ENCODE measurements at places on chromosomes 16 and 17.

DNA sequence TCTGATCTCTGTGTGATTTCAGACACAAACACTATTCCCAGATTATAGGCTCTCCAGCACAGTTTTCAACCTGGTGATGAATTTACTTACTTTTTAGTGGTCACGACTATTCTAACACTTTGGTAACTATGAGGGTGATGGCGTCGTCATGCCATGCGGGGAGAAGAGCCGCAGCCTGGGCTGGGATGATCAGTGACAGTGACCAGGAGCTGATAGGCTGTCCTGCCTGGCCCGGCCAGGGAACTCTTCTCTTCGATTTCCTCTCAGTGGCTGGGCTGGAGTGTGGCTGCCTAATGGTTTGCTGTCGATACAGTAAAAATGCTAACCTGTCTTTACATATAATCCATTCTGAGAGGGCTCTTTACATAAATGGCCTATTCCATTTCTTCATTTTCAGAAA lies 113.1 kb downstream of the IRX3 start:
- no peak for DNase-seq

DNA sequence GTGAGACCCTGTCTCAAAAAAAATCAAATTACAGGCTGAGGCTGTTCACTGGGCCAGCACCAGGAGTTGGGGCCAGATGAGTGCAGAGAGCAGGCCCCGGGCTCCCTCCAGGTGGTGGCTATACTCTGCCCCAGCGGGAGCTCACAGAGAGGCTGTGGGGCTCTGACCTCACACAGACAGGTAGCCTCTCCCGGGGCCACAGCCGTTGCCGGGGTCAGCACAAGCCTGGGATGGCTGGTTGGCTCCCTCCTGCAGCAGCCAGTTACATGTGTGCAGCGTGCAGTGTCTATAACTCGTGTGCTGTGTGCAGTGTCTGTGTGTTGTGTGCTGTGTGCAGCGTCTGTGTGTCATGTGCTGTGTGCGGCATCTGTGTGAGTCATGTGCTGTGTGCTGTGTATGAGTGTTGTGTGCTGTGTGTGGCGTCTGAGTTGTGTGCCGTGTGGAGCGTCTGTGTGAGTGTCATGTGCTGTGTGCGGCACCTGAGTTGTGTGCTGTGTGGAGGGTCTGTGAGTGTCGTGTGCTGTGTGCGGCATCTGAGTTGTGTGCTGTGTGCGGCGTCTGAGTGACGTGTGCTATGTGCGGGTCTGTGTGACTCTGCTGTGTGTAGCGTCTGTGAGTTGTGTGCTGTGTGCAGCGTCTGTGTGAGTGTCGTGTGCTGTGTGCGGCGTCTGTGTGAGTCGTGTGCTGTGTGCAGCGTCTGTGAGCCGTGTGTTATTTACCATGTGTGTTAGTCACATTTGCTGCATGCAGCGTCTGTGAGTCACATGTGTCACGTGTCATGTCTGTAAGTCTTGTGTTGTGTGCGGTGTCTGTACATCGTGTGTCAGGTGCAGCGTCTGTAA lies 20.9 kb downstream of the MAPK8IP3 start:
- DNase-seq = no peak

- DNase-seq = no peak
These were observed 21.8 kb downstream of the MYH3 start for GRCh38 chr17:10635290-10635689.

- DNase-seq = no peak
These were observed 36.0 kb upstream of the HLF start for GRCh38 chr17:55228683-55229192.

- no peak for DNase-seq
These were observed 10.1 kb upstream of the SLC25A39 start for GRCh38 chr17:44334727-44335126.

- DNase-seq = peak; percentile 60
These were observed 10.1 kb upstream of the SPOP start for GRCh38 chr17:49687878-49688491.
